Suprapubic skin (tissue), 4 donors: ENCODE measurements at places on chromosomes 6 and 20.

GRCh38 chr20:14878676-14879019 lies 541.2 kb upstream of the FLRT3 start:
- no peak for DNase-seq

GRCh38 chr6:16420715-16421461 lies 182.5 kb downstream of the GMPR start:
- DNase-seq: no peak

GRCh38 chr20:32337937-32338661 lies 20.0 kb upstream of the ASXL1 start:
- DNase-seq: no peak

DNA sequence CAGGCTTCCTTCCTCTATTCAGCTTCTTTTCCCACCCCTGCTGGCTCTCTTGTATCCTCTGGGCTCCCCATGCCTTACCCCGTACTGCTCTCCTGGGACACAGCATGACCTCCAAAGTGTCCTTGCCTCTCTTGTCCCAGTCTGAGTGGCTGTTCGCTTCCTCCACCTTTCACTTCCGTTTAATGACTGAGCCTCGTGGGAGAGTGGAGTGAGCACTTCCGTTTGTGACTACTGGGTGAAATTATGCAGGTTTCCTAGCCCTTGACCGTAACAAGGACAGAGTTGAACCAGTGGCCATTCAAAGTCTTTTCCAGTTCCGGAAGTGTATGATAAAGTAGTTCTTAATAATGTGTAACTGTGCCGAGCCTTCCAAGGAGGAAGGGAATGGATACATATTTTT lies 109.2 kb downstream of the ARID1B start:
- no peak for DNase-seq

DNA sequence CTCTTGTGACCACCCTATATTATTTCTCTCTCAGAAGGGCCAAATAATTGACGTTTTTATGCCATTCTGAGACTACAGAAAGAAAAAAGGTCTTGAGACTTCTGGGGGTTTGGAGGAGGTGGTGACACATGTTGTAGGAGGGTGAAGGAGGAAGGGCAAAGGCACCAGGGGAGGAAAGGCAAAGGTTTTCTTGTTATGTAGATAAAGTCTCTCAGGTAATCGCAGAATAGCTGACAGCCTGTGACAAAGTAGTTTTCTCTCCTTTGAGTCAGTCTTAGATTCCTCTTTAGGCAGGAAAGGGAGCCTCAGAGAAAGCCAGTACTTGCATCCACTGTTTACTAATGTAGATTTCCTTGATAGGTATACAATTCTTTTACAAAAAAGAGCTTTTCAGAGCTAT lies 23.6 kb downstream of the OR2B2 start:
- DNase-seq: no peak

- no peak for DNase-seq
Measured at GRCh38 chr20:35979544-35979943, 11.2 kb downstream of the CNBD2 start.
